Left ventricle myocardium inferior (tissue), 1 donor: ENCODE measurements at places on chromosomes 16 and 17.

DNA sequence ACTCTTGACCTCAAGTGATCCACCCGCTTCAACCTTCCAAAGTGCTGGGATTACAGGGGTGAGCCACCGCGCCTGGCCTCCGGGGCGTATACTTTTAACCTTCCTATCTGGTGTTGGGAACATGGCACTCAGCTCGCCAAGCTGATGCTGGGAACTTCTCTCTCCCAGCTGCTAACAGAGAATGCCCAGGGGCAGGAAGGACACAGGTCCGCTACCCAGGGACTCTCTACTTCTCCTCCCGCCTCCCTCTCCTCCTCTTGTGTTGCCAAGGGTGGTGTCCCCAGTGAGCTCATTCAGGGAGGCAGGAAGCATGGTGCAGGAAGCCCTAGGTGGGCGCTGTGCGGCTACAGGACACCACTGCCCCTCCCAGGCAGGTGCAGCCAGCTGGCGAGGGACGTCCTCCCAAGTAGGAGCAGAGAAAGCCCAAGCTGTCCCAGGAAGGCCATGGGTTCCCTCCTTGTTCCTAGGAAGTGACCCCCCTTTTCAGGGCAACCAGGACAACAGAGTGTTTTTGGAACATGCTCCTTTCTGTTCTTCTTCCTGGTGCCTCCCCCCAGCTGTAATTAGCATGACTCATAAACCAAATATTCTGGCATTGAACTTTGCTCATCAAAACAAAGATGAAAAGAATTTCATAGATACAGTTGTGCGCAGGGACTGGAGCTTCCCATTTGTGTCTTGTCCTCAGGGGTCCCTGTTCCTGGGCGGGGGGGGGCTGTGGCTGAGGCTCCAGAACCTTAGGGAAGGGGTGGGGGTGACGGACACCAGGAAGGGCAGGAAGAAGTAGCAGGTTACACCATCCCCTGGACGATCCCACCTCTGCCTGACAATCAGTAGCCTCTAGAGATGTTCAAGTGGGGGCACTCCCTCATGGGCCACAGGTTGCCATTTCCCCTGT is 2.7 kb downstream of the C1QTNF1 start:
- peak; percentile 63 for DNase-seq

- no peak for DNase-seq
Measured at GRCh38 chr17:65985571-65985970, 206.4 kb downstream of the CEP112 start.

DNA sequence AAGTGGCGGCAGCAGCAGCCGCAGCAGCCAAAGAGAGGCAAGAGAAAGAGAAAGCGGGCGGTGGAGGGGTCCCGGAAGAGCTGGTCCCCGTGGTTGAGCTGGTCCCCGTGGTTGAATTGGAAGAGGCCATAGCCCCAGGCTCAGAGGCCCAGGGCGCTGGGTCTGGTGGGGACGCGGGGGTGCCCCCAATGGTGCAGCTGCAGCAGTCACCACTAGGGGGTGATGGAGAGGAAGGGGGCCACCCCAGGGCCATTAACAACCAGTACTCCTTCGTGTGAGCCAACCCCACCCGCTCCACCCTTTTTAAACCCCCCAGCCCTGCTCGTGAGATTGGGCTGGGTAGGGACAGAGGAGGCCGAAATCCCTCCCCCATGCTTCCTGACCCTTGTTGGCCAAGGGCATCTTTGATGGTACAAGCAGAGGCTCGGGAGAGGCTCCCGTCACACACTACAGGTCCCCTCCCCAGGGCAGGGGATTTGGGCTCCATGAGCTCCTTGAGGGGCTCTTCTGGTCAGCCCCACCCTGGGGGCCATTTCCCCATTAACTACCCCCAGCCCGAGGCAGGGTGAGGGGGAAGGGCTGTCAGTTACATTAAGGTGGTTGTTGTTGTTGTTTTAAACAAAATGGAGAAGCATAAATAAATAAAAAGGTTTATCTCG is 4.6 kb upstream of the ATP2A1 start:
- DNase-seq, result no peak

DNA sequence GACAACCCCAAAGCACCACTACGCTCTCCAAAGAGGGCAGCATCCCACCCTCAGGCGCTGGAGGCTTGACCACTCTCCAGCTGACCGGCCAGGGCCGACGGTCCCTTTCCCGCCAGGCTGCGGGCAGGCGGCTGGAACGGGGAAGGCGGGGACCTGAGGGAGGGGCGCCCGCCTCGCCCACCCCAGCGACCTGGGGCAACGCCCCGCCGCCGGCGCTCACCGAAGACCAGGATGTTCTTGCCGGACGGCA is 431 bp downstream of the DYNC1LI2 start:
- peak; percentile 21 for DNase-seq

GRCh38 chr16:47519546-47519945 is 58.4 kb downstream of the PHKB start:
- DNase-seq, result no peak

GRCh38 chr16:55754056-55754455 is 78.8 kb downstream of the CES1 start:
- DNase-seq, result no peak

GRCh38 chr16:15482068-15482747 is 47.8 kb downstream of the BMERB1 start:
- DNase-seq, result peak; percentile 19

GRCh38 chr16:3121851-3122467 is 9.6 kb downstream of the ZNF205 start:
- DNase-seq, result no peak

DNA sequence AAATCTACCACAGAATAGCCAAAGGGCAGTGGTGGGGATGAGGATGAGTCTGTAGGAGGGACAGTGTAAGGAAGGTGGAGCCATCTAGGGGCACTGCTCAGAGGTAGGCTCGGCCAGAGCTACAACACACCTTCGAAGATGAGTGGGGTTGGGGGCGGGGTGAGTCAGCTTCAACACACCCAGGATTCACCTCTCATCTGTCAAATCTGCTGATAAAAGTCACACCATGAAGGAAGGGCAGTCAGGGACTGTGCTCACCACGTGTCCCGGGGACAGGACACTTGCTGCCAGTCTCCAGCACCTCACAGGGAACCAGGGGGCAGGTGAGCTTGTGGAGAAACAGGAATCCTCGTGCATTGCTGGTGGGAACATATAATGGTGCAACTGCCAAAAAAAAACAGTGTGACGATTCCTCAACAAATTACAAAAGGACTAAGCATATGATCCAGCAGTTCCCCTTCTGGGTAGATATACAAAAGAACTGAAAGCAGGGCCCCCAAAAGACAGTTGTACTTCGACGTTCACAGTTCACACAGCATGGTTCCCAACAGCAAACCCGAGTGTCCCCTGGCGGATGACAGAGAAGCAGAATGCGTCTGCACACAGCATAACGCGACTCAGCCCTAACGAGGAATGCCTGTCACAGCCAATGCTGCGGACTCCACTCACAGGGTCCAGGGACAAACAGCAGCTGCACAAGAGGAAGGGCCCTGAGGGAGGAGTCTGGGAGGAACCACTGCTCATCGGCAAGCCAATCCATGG is 133.1 kb downstream of the ANKRD11 start:
- peak; percentile 55 for DNase-seq
